ENCODE measurements at places on chromosomes 16 and 17.

GRCh38 chr16:81746566-81746965 is 32.5 kb upstream of the PLCG2 start:
- DNase-seq = no peak

DNA sequence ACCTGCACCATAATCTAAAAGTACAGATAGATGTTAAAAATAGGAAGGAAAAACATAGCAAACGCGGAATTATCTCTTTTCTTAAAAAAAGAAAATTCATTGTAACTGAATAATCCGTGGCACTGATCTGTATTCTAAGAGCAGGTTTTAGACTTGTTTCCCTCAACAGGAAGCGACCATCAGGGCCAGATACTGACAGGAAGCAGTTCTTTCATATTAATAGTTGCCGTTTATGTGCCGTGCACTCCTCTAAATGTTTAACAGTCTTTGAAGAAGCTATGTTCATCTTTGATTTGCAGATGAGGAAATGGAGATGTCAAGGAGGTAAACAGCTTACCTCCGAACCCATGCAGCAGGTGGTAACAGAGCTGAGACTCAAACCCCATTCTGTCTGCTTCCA is 23.6 kb downstream of the DYNLRB2 start:
- no peak for DNase-seq

DNA sequence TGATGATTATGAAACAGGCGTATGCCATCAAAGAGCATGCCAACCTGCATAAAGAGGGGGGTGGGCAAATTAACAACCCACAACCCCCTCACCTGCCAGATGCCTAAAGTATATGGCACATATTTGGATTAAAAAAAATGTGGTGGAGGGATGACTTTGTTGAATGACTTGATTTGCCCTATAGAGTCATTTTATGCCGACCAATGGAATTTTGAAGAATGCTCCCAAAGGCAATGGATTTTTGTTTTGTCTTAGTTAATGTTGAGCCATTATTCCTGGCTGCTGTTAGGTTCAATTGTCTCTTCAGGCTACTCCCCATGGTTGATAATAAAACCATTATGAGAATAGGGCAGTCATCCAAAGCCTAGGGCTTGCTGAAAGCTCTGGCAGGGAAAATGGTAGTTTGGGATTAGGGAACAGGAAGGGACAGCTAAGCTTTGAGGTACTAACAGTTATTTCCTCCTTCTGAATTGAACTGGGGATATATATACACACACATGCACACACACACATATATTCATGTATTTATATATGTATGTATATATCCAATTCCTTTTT is 5.8 kb upstream of the CHCT1 start:
- DNase-seq = no peak

GRCh38 chr17:65362826-65363225 is 198.6 kb downstream of the AXIN2 start:
- no peak for DNase-seq

DNA sequence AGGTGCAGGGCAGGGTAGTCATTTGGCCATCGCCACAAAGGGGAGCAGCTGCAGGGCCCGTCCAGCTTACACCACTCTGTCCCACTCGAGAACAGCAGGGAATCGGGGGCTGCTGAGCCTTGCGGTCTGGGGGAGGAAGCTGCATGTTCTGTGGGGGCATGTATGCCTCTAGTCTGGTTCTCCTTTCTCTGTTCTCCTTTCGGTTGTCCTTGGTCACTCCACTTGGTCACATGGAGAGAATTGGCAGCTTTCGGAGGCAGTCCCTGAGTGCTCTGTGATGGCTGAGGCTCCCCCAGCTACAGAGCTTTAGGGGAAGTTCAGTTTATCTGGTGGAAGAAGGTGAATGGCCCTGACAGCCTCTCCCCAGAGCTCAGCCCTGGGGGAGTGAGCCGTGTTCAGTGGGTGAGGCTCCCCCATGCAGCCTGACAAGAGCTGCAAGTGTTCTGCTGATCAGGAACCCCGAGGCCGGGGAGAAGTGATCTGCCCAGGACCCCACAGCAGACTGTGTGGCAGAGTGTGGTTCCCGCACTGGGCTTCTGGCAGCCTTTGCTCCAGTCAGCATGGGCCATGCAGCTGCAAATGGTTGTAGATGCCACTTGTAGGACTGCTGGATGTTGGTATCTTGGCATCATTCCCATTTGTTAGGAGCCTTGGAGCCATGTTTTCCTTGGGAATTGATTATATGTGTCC is 22.3 kb upstream of the SMPD3 start:
- no peak for DNase-seq

DNA sequence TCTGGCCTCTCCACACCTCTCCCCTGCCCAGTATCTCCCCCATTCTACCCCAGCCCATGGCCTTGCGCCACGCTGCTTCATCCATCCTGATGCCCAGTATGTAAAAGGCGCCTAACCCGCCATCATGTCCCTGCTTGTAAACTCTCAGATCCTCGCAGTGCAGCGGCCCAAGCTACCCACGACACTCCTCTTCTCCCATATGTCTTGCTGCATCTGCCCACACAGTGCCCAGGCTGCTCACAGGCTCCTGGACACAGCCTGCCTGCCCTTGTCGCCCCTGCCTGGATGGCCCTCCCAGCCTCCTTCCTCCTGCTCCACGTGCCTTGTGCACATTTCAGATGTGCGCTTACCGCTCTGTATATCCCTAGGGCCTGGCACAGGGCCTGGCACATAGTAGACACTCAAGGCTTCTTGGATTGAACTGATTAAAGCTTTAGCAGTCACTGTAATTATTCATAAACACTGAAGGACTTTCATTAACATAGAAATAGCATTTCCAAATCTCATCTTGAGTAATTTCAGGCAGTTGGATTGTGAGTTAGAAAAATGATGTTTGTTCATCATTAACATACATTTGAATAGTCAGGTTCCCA is 129.1 kb downstream of the CLEC16A start:
- DNase-seq = no peak

- DNase-seq = no peak
Observed at GRCh38 chr17:79844869-79845600, 5.8 kb upstream of the CBX4 start.

- peak; percentile 60 for DNase-seq
Observed at GRCh38 chr17:35448214-35448898, at the start of gene SLFN13. SLFN13 (minus strand) TSS chr17:35448766; CDS start chr17:35445680, 3,086 bp downstream.

DNA sequence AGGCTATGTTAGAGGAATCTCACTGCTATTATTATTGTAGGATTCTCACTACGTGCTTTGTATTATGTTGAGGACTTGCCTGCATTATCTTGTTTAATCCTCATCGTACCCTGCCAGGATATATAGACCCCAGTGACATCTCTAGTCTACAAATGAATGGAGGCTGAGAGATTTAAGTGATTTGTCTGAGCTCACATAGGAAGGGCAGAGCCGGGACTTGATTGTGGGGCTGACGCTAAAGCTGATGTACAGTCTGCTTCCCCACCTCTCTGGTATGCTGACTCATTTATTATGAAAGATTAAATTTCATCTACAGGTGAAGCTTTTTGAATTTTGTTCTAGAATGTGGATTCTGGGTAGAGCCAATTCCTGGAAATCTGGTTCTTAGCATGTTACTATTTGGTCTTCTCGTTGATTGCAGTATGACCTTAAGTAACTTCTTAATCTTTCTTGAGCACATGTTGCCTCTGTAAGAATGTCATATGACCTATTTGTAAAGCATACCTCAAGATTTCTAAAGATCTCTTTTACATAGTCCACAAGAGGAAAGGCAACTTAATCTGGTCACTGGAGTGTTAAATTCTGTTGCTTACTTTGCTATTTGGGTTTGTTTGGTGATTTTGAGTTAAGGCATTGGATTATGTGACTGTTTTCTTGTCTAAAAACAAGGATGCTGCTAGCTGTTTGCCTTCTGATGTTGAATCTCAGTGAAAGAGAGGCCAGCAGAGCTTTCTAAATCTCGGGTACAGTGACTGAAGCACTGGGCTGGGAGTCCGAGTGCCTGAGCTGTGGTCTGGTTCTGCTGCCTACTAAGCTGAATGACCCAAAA is 12.4 kb downstream of the METTL9 start:
- DNase-seq = no peak

GRCh38 chr16:72673118-72673517 is 374.8 kb downstream of the ZFHX3 start:
- DNase-seq = no peak

DNA sequence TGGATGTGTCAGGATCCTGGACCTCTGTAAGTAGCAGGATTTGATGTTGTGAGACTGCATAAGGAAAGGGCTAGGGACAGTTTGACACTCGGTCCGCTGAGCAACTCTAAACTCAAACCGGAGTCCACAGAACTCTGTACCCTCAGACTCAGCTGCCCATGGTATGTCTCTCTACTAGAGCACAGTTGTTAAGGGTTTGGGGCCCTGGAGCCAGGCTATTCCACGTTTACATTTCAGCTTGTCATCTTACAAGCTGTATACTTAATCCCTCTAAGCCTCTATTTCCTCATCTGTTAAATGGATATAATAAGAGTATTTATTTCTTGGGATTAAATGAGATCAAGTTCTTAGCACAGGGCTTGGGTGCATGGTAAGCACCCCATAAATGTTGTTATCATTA is 27.9 kb downstream of the HOXB1 start:
- DNase-seq = no peak

DNA sequence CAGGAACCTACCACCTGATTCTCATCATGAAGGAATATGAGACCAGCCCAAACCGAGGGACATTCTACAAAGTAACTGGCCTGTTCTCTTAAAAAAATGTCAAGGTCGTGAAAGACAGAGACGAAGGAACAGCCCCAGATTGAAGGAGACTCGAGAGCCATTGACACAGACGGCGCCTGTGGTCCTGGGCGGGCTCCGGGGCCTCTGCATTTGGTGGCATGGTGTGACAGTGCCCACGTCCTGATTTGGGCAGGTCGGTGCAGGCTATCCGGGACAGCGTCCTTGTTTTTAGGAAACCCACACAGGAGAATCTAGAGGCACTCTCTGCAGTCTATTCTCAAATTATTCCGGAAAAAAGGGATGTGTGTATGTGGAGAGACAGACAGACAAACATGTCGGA is 64.1 kb downstream of the ADCY9 start:
- no peak for DNase-seq

DNA sequence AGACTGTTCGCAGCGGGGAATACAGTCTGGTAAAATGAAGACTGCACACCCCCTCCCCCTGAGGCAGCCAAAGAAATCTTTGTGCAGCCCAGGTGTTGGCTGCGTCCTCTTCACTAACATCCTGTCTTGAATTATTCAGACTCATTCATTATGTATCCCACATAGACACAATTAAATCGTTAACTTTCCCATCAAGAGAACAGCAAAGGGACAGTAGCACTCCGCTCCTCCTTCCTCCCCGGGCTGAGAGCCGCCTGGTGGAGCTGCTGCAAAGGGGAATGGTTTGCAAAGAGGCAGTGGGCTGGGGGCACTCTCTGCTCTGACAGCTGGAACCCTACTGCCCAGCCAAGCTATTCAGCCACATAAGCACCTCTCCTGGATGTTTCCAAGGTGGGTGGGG is 290.0 kb upstream of the SOX9 start:
- DNase-seq = no peak

- DNase-seq = no peak
Observed at GRCh38 chr16:49583911-49584310, 210.3 kb downstream of the C16orf78 start.

DNA sequence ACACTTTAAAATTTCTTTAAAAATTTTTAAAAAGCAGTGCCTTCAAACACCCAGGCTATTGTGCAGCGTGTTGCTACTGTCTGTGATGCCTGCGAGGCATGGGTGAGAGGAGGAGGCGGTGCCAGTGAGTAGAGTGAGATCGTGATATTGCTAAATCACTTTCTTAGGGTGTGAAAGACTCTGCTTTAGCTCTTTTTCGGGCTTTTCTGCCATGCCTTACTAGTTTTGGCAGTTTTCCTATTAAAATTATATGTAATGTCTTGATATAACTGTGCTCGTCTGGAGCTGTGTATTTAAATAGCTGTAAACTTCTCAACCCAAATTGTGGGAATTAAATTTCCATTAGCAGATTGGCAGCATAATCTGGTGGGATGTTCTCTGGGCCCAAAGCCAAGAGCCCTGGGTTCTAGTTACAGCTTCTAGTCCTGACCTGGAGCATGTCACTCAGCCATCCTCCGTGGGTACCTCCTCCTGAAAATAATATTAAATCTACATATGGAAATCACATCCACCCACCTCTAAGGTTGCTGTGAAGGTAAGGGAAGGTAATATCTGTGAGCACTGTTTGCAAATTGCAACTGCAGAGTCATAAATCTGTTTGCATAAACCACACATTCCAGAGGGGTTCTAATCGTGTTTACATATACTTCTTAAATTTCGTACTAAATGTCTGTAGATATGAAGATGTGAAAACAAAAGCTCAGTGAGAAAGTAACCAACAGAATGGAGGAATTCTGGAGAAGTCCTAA is 264.3 kb upstream of the CACNG5 start:
- DNase-seq = no peak

GRCh38 chr16:21710938-21711337 is 47.2 kb downstream of the OTOA start:
- DNase-seq = no peak

DNA sequence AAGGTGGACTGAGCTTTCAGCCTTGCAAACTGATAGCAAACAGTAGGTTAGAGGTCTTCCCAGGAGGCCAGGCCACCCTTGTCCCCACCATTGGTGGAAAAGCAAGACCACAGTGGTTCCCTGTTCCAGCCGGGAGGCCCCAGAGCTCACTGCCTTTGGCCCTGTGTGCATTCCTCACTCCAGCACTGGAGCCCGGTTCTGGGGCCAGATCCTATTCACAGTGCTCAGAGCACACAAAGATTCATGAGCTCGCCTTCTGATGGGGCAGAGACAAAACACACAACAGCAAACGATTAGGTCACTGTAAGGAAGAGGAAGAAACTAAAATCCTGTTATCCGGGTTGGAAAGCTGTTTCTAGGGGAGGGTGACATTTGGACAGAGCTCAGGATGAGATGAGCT is 5.6 kb upstream of the PGS1 start:
- no peak for DNase-seq

DNA sequence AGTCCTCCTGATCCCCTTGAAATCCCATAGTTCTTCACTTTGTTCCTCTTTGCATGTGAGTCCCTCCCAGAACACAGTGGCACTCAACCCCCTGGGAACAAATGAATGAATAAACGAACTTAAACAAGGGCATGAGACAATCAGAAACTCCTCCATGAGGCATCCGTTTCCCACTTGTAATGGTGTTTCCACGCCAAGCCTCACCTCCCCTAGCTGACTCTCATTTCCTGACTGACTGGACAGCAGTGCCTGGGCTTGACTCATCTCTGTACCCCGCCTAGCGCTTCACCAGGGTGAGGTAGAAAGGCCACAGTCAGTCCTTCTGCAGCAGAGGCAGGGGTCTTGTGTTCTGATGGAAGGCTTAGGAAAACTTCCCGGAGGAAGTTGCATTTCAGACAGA is 14.2 kb downstream of the KIF1C start:
- DNase-seq = no peak
